Activated naive CD8-positive, alpha-beta T cell treated with anti-CD3 and anti-CD28 coated beads, Interleukin-2, amount 10 ng/mL, durations not matched to agents 7 days and 5 days (primary cell): ENCODE measurements at places on chromosomes 2 and 18. TPM values are rescaled to one million over a fixed set of nuclear protein-coding genes. Genes with fewer than 3 reads are reported as not detected.

DNA sequence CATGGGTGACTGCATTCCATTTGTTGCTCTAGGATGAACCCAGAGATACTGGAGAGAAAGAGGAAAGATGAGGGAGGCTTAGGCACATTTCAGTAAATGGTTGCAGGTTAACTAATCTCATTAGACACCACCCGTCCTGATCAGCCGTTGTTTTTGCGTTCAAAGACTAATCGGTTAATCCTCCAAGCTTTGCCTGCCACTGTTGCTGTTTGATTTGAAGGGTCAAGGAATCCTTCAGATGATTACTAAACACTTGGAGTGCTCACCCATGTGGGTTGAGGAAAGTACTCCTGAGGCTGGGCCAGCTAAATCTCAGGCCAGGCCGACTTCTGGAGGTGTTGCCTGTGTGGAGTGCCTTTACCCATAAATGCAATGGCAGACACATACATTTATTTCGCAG, 8.6 kb downstream of the SH3RF3 start:
- H3K27me3 ChIP-seq, result peaks cover 9% of the 10 kb centered on the region
- no peak overlapping the region for H3K4me3 ChIP-seq
- H3K27ac ChIP-seq, result no peak overlapping the region
- H3K4me1 ChIP-seq, result peaks cover 9% of the 10 kb centered on the region
- H3K36me3 ChIP-seq, result no peaks in the 10 kb centered on the region
- no peak for DNase-seq

DNA sequence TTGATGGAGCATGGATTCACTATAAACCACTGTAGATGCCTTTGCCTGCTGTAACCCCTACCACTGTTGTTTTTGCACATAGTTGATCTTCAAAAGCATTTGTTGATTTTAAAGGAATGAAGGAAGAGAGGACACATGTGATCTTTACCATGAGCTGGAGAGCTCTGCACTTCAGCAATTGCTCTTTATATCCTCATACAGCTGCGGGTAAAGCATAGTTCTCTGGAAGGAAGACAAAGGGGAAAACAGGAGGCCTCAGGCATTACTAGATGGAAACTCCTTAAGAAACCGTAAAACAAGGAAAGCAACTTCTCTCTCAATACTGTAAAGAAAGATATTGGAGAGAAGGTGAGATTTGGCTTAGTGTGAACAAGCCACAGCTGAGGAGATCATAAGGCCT, 60.6 kb downstream of the SCG2 start:
- H3K27ac ChIP-seq, result no peak overlapping the region
- no peak for DNase-seq
- no peaks in the 10 kb centered on the region for H3K36me3 ChIP-seq
- no peaks in the 10 kb centered on the region for H3K27me3 ChIP-seq
- no peak overlapping the region for H3K4me3 ChIP-seq
- H3K4me1 ChIP-seq, result no peaks in the 10 kb centered on the region

DNA sequence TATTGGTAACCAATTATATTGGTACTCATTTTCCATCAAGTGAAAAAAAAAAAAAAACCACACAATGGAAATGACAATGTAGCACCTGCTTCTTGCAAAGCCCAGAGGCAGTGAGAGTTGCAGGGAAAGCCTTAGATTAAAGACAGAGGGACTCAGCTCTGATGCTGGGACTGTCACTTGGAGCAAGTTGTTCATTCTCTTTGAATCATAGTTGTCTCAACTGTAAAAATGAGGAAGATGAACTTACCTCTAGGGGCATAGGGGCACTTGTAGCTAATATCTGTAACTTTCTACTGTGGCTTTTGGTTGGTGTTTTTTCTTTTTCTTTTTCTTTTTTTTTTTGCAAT, 81.4 kb upstream of the LPIN2 start:
- no peak for DNase-seq
- no peaks in the 10 kb centered on the region for H3K27me3 ChIP-seq
- no peaks in the 10 kb centered on the region for H3K36me3 ChIP-seq
- H3K27ac ChIP-seq, result no peak overlapping the region
- H3K4me1 ChIP-seq, result peaks cover 33% of the 10 kb centered on the region

The DLGAP1 gene
- not detected for total RNA-seq

The AGXT gene
- total RNA-seq, result not detected

The RTP5 gene
- 0.60 TPM for total RNA-seq
